ENCODE measurements at places on chromosomes 11 and 22. TPM values are rescaled to one million over a fixed set of nuclear protein-coding genes. Genes with fewer than 3 reads are reported as not detected.

Gene GAB4
- total RNA-seq: not detected

Gene MACROD1
- 23.3 TPM for total RNA-seq

Gene SYT8
- total RNA-seq: not detected

Gene UQCR10
- total RNA-seq: 76.8 TPM

Gene SCARF2
- total RNA-seq: 10.2 TPM

Gene CD3E
- total RNA-seq: not detected

Gene TUT1
- total RNA-seq: 5.7 TPM

Gene NXPE4
- total RNA-seq: not detected

Gene TMEM191C
- 0.71 TPM for total RNA-seq

Gene MIAT
- 1.4 TPM for total RNA-seq

Gene MAPK8IP2
- total RNA-seq: 0.66 TPM

Gene SORL1
- 8.1 TPM for total RNA-seq

Gene MRGPRX4
- not detected for total RNA-seq

Gene RIMBP3C
- total RNA-seq: not detected

Gene LDHAL6A
- total RNA-seq: not detected

Gene HPX
- not detected for total RNA-seq

Gene CTTN
- 136 TPM for total RNA-seq

Gene MAP6
- total RNA-seq: 24.9 TPM

Gene PNPLA5
- total RNA-seq: not detected

Gene CRYBB3
- not detected for total RNA-seq

Gene STIP1
- 87.0 TPM for total RNA-seq

Gene SYT7
- total RNA-seq: 0.66 TPM

Gene SPDYC
- not detected for total RNA-seq

Gene ABTB2
- total RNA-seq: 2.5 TPM

Gene CREB3L1
- total RNA-seq: 0.66 TPM

Gene LYVE1
- total RNA-seq: 152 TPM

Gene UBQLN3
- total RNA-seq: 1.1 TPM

Gene TMEM45B
- total RNA-seq: not detected

Gene RBX1
- total RNA-seq: 51.7 TPM

Gene RTN4R
- total RNA-seq: not detected

Gene NTM
- 5.9 TPM for total RNA-seq

Gene OR6A2
- total RNA-seq: 0.14 TPM

Gene NCAM1
- 124 TPM for total RNA-seq

Gene TRIM66
- 24.4 TPM for total RNA-seq

Gene SLC22A6
- not detected for total RNA-seq

Gene ZNF215
- 0.41 TPM for total RNA-seq

Gene TMEM25
- total RNA-seq: 35.2 TPM

Gene HBE1
- not detected for total RNA-seq

Gene TRIM34
- total RNA-seq: 4.9 TPM

Gene OR4C46
- total RNA-seq: not detected

Gene PDE2A
- 53.0 TPM for total RNA-seq

Gene DCDC1
- 0.33 TPM for total RNA-seq

Gene ARSA
- total RNA-seq: 26.3 TPM

Gene ACRV1
- not detected for total RNA-seq

Gene GGTLC3
- total RNA-seq: not detected

Gene CASP1
- total RNA-seq: 14.0 TPM

Gene PLAAT2
- total RNA-seq: not detected

All from sigmoid colon (tissue), 7 donors.